Right atrium auricular region (tissue), 2 donors: ENCODE measurements at places on chromosomes 16 and 17. TPM values are rescaled to one million over a fixed set of nuclear protein-coding genes. Genes with fewer than 3 reads are reported as not detected.

Gene KRTAP1-5
- not detected for total RNA-seq

Gene TBC1D16
- total RNA-seq, result 19.4 TPM

Gene ESRP2
- total RNA-seq, result 1.2 TPM

Gene BRD7
- total RNA-seq, result 28.9 TPM

GRCh38 chr17:36459045-36459444, 27.4 kb upstream of the ZNHIT3 start:
- no peak for DNase-seq

DNA sequence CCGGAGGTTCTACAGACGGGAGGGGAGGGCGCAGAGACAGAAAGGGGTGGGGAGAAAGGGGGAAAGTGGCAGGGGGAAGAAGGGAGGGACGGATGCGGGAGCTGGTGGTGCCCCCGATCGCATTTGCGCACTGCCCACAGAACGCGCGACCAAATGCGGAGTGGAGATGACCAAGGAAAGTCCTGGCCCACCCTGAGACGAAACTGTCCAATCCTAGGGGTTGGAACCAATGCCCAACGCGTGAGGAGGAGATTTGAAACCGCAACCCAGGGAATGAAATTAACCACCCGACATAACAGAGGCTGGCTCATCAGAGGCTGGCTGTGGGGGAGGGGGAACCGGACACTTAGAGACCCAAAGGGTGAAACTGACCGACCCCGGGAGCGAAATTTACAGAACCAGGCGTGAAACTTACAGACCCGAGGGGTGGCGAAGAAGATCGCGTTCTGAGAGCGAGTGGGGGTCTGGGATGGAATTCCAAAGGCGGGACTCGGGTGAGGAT, 1.4 kb downstream of the HES7 start:
- DNase-seq, result no peak

DNA sequence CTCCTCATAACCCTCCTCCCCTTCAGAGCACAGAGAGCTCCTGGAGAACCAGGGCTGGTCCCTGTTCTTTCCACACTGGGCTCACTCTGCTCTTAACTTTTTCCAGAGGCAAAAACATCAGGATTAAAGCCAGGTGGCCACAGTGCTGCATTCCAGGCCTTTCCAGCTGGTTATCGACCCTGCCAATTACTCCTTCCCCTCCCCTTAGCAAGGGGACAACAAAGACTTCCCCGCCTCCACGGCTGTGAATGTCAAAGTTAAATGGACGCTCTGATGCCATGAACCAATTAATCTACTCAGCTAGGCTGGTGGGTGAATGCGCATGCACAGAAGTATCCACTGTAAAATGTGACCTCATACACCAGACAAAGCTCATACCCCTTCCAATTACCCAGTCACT, 23.1 kb downstream of the ACLY start:
- DNase-seq, result peak; percentile 65

- DNase-seq, result no peak
Measured at GRCh38 chr16:67302076-67302475, 22.7 kb downstream of the PLEKHG4 start.

DNA sequence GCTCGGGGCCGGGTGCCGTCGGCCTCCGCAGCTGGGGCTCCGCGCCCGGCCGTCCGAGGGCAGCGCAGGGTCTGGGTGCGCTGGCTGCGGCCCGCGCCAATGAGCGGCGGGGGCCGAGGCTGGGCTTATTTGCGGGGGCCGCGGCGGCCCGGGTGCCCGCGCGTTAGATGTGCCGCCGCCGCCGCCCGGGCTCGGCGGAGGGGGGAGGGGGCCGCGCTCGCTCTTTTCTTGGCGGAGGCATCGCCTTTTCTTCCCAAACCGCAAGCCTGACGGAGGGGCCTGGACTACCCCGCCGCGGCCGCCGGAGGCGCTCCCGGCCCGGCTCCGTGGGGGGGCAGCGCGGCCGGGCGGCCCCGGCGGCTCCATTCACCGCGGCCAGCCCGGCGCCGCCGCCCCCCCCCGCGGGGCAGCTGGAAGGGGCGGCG, at the start of gene NOTUM:
TSS of gene NOTUM (minus strand) at position 101 of the 425 bp plus-strand sequence. CDS start 278 bp downstream, outside the sequence.
- no peak for DNase-seq

GRCh38 chr17:81169870-81170309, 3.9 kb upstream of the AATK start:
- DNase-seq, result no peak

DNA sequence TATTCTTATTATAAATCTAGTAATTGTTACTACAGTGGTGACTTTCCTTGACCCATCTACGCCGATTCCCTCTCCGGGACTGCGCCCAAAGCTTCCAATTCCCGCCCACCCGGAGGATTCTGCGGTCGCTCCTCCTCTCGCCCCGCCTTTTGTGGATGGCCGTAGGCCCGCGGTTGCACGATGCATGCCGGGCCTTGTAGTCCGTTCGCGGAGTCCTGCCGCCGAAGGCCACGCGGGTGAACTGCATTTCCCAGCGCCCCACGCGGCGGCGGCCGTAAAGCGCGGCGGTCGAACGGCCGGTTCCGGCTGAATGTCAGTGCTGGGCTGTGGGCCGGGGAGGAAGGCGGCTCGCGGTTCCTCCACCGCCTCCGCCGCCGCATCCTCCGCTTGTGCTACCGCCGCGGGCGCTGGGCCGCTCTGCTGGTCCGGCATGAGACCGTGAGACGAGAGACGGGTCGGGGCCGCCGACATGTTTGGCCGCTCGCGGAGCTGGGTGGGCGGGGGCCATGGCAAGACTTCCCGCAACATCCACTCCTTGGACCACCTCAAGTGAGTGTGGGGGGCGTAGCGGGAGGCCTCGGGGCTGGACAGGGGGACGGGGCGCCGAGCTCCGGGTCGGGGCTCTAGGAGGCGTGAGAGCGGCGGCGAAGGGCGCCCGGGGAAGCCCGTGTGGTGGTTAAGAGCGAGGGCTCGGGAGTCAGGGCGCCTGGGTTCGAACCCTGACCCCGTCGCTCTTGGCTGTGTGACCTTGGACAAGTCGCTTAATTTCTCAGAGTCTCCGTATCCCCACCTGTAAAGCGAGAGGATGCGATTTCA, at the start of gene CLEC16A:
TSS of gene CLEC16A (plus strand) at position 316 of the 816 bp plus-strand sequence. CDS start at position 470, 154 bp downstream.
- DNase-seq, result peak; percentile 97

- no peak for DNase-seq
Measured at GRCh38 chr16:47731252-47731651, 270.1 kb downstream of the PHKB start.

DNA sequence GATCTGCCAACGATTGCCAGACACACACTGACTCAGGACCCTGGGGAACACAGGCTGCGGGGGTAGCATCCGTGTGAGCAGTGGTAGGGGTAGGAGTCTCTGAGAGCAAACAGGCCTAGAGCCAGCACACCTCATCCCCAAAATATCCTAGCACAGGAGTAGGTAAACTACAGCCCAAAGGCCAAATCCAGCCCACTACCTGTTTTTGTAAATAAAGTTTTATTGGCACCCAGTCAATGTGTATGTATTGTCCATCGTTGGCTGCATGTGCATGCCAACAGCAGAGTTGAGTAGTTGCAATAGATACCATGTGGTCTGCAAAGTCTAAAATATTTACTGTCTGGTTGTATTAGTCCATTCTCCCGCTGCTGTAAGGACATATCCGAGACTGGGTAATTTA, 55.5 kb upstream of the GPRC5B start:
- DNase-seq, result no peak
